ENCODE measurements at places on chromosomes 16 and 17. TPM values are rescaled to one million over a fixed set of nuclear protein-coding genes. Genes with fewer than 3 reads are reported as not detected.

Gene GNG13
- not detected for total RNA-seq

Gene SMIM36
- total RNA-seq = not detected

Gene ZG16B
- 0.23 TPM for total RNA-seq

Gene NTN1
- 2.4 TPM for total RNA-seq

Gene KRTAP9-1
- total RNA-seq = not detected

Gene PABPN1L
- not detected for total RNA-seq

Gene CCL3
- total RNA-seq = not detected
